Stimulated activated CD8-positive, alpha-beta memory T cell treated with anti-CD3 and anti-CD28 coated beads, Interleukin-15, amount 100 ng/mL, for 24 hours (primary cell): ENCODE measurements at places on chromosomes 5 and 9.

DNA sequence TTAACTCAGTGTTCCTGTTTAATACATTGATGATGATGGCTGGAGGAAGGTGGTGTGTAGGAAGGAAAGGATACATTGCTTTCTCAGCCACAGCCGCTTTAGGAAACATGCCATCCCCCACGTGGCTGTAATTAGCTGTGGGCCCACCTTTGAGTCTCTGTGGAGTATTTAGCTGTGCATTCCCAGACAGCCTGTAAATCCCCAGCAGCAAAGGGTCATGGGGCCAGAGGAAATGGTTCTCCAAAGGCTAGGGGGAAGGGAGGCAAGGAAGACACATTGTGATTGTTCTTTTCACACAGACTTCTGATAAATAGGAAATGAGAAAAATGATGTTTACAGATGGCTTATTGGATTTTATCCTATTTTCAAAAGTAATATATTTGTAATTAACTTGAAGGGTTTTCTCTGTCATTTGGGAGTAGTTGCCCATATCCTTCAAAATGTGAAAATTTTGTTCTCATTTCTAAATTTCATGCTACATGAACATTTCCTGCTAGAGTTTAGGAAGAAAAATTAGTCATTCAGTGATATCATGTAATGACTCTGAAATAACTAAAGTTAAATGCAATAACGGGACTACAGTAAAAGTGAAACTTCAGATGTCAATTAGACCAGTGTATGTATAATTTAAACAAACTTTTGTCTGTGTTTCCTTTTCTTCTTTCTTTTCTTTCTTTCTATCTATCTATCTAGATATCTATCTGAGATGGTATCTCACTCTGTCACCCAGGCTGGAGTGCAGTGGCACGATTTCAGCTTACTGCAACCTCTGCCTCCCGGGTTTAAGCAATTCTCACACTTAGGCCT is 24.3 kb upstream of the F2R start:
- DNase-seq = no peak

GRCh38 chr5:78526049-78526525 is 122.5 kb downstream of the LHFPL2 start:
- no peak for DNase-seq

- no peak for DNase-seq
Observed at GRCh38 chr9:23412458-23412857, 413.6 kb downstream of the ELAVL2 start.

- no peak for DNase-seq
Observed at GRCh38 chr9:135116881-135117280, 29.4 kb downstream of the OLFM1 start.

GRCh38 chr9:70493029-70493428 is 78.6 kb upstream of the KLF9 start:
- DNase-seq = no peak
